ENCODE measurements at places on chromosomes 1 and 21. TPM values are rescaled to one million over a fixed set of nuclear protein-coding genes. Genes with fewer than 3 reads are reported as not detected.

DNAH14 gene
- total RNA-seq: 14.9 TPM

EPHB2 gene
- 39.2 TPM for total RNA-seq

C1orf185 gene
- total RNA-seq: not detected

BRINP2 gene
- 0.54 TPM for total RNA-seq

OPTC gene
- total RNA-seq: not detected

GCSAML gene
- not detected for total RNA-seq

BEND5 gene
- not detected for total RNA-seq
